Activated T-helper 1 cell treated with anti-CD3 and anti-CD28 coated beads, Interleukin-12 subunit alpha, Interleukin-12 subunit beta, Interleukin-2, Interleukin-4 antibody, amounts not matched to agents 30 ng/mL and 10 ng/mL and 1 ng/mL, durations not matched to agents 14 hours and 24 hours and 36 hours (primary cell): ENCODE measurements at places on chromosomes 1 and 21. TPM values are rescaled to one million over a fixed set of nuclear protein-coding genes. Genes with fewer than 3 reads are reported as not detected.
A peak's percentile ranks its signal among the peaks of the same experiment; 100 is the strongest.

DNA sequence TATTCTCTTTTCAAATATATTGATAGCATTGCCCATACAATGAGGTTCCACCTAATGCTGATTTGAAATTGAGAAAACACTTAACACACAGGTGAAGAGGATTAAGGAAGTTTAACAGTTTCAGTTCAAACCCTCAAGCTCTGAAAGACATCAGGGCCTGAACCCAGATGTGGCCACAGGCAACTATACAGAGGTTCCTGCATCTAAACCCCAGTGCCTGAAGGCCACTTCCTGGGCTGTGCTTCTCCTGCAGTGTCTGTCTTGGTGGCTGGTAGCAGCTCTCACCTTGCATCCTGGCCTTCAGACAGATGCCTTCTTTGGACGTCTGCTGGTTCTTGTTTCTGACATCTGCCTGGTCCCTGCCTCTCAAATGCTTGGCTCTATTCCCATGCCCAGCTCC, 25.1 kb upstream of the NGF start:
- peaks cover 4% of the 10 kb centered on the region for H3K27me3 ChIP-seq
- no peaks in the 10 kb centered on the region for H3K36me3 ChIP-seq
- no peak overlapping the region for H3K27ac ChIP-seq
- DNase-seq, result no peak

DNA sequence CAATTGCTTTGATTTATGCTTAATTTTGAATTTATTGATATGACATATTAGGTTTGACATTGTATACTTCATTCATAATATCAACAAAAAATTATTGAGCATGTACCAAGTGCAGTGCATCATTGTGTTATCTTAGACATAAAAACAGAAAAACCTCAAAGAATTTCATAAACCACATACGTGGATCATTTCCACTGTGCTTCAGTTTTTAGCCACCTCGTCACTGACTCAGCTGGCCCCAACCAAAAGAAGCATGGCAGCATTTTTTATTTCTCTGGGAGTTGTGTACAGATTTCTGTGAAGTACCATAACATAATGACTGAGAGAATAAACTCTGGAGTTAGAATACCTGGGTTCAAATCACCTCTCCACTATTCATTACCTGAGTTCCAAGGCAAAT, 95.6 kb upstream of the C1orf87 start:
- no peaks in the 10 kb centered on the region for H3K27me3 ChIP-seq
- H3K36me3 ChIP-seq, result no peaks in the 10 kb centered on the region
- DNase-seq, result no peak
- no peak overlapping the region for H3K4me3 ChIP-seq
- H3K4me1 ChIP-seq, result no peaks in the 10 kb centered on the region

DNA sequence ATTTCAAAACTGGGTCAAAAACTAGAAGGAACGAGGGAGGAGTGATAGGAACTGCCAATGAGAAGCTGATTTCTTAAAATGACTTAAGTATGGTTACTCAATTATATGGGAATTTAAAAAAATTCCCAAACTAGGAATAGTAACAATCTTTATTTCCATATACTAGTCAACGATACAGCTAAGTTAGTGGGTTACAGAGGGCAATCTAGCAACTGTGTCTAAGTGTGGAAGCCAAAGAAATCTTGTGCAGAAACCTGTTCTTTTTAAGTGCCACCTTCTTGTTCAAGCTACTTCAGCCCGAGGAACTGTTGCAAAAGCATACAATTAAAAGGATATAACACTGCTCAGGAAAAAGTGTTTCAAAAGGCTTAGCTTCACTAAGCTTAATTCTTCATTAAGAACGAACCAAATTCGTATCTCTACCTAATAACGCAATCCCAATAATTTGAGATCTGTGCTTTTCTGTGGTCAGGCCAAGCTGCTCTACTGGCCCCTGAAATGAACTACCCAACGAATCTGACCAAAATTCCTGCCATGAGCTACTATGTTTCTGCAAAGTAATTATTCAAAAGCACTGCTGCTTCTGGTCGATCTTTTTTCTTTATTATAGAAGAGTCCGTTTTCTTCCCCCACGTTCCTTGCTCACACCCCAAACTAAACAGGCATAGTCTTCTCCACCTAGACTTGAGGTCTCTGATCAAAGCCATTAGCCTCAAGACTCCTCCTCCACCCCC, 1.8 kb downstream of the USP24 start:
- H3K27ac ChIP-seq, result peak overlapping the region; percentile 92
- H3K4me3 ChIP-seq, result peak overlapping the region; percentile 86
- no peak for DNase-seq

GRCh38 chr1:35935442-35936388, 4.8 kb downstream of the AGO3 start:
- H3K27ac ChIP-seq, result no peak overlapping the region
- H3K4me3 ChIP-seq, result no peak overlapping the region
- H3K4me1 ChIP-seq, result peaks cover 28% of the 10 kb centered on the region
- H3K27me3 ChIP-seq, result no peaks in the 10 kb centered on the region

- no peaks in the 10 kb centered on the region for H3K4me1 ChIP-seq
- DNase-seq, result no peak
- H3K4me3 ChIP-seq, result no peak within 1 kb of the TSS
- no peak within 1 kb of the TSS for H3K27ac ChIP-seq
- peaks cover 3% of the 10 kb centered on the region for H3K27me3 ChIP-seq
Measured at GRCh38 chr1:159439422-159439821, at the start of gene OR10J1. OR10J1 (plus strand) TSS chr1:159439722; CDS start chr1:159439792, 70 bp downstream.

- H3K36me3 ChIP-seq, result no peaks in the 10 kb centered on the region
- no peak overlapping the region for H3K27ac ChIP-seq
- no peaks in the 10 kb centered on the region for H3K4me1 ChIP-seq
- peaks cover 14% of the 10 kb centered on the region for H3K27me3 ChIP-seq
- H3K4me3 ChIP-seq, result no peak overlapping the region
- no peak for DNase-seq
Measured at GRCh38 chr1:44084998-44085675, 33.5 kb upstream of the KLF17 start.

- no peak overlapping the region for H3K4me3 ChIP-seq
- H3K4me1 ChIP-seq, result no peaks in the 10 kb centered on the region
- H3K36me3 ChIP-seq, result no peaks in the 10 kb centered on the region
Measured at GRCh38 chr1:41372600-41372993, 11.4 kb downstream of the FOXO6 start.

DNA sequence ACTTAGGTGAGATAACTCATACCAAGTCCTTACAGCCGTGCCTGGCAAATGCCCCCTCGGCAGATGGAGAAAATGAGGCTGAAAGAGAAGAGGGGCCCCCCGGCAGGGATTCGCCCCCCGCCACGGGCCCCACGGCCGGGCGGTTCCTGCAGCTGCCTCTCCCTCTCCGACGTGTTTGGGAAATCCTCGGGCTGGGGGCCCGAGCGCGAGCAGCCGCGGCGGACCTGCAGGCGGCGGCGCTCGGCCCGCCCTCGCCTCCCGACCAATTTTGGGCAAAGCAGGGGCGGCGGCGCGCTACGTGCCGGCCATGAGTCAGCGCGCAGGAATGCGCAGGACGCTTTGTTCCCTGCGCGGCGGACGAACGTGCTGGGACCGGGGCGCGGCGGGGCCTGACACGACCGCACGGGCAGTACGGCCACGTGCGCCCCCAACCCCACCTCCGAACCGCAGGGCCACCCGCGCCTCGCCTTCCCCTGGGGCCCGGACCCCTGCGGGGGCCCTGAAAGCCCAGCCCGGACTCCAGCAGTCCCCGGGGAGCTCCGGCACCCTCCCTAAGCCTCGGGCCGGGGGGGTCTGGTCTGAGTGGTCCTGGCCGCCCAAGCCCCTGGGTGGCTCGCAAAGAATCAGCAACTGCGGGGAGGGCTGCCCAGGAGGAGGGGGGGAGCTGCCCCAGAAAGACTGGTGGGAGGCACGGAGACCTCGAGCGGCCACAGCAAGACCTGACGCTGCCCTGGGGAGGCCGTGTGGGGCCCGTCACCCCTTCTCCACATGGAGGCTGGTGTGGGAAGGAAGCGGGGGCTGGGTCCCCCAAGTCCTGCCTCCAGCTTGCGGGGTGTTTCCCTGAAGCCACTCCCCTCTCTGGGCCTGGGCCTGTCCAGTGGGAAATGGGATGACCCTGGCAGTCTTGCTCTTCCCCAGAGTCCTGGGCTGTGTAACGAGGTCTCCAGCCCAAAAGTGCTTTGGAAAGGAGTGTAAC, 11.9 kb upstream of the EDN2 start:
- no peaks in the 10 kb centered on the region for H3K36me3 ChIP-seq
- H3K4me3 ChIP-seq, result peak overlapping the region; percentile 54
- peak; percentile 33 for DNase-seq
- H3K27me3 ChIP-seq, result peaks cover 7% of the 10 kb centered on the region
- no peak overlapping the region for H3K27ac ChIP-seq
- H3K4me1 ChIP-seq, result peaks cover 12% of the 10 kb centered on the region

- peak overlapping the region; percentile 46 for H3K4me3 ChIP-seq
- DNase-seq, result peak; percentile 39
- H3K36me3 ChIP-seq, result peaks cover 32% of the 10 kb centered on the region
- H3K27me3 ChIP-seq, result no peaks in the 10 kb centered on the region
- H3K27ac ChIP-seq, result peak overlapping the region; percentile 99
- H3K4me1 ChIP-seq, result peaks cover 96% of the 10 kb centered on the region
Measured at GRCh38 chr1:111598544-111598943, 21.0 kb upstream of the RAP1A start.

GRCh38 chr1:100631015-100631551, 88.5 kb upstream of the VCAM1 start:
- H3K36me3 ChIP-seq, result no peaks in the 10 kb centered on the region
- H3K27me3 ChIP-seq, result peaks cover 2% of the 10 kb centered on the region
- no peak overlapping the region for H3K4me3 ChIP-seq
- no peak for DNase-seq

DNA sequence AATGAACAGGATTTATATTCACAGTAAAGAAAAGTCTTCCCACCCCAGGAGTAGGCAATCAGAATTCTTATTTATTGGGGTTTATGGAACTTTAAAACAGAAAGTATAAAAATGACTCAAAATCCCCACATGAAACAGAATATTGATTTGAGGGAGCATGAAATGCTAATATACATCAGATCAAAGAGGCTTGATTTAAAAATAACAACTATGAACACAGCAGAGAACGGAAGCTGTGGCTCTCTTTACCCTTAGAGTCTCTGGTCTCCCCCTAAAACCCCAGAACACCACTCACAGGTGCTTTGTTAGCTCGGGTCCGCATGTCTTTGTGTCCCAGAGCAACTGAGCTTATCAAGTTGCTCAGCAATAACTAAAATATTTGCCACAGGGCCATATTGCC, 31.2 kb upstream of the FASLG start:
- H3K36me3 ChIP-seq, result peaks cover 9% of the 10 kb centered on the region
- no peak for DNase-seq
- H3K27me3 ChIP-seq, result peaks cover 5% of the 10 kb centered on the region

DNA sequence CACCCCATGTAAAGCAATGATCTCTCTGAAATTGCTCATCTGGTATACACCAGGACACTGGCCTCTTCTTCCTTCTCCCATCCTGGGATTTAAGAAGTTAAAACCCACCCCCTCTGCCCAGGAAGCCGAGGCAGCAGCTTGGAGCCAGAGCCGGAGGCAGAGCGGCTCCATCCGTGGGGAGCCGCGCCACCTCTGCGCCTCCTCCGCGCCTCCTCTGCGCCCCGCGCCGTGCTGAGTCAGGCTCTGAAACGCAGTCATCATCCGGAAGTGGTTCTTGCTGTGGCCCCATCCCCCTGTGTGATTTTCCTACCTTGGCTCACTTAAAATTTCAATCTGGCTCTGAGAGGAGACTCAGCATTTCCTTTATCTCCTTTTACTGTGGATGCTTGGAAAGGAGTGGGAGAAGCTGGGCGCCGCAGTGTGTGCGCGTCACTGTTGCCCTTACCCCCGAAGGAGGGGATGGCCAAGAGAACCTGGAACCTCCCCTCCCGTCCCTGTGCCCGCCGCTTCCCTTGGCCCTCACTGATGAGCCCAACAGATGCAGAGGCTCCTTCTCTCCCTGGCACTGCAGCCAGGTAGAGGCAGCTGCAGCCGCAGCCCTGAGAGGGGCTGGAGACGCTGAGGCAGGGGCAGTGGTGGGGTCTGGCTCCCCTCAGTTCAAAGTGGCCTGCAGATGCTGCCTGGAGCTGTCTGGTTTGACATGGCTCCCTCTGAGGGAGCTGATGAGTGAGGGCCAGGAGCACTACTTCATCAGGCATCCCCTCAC, 15.3 kb upstream of the NPHP4 start:
- H3K4me3 ChIP-seq, result no peak overlapping the region
- peak overlapping the region; percentile 12 for H3K27ac ChIP-seq
- H3K4me1 ChIP-seq, result no peaks in the 10 kb centered on the region
- H3K36me3 ChIP-seq, result peaks cover 3% of the 10 kb centered on the region

DNA sequence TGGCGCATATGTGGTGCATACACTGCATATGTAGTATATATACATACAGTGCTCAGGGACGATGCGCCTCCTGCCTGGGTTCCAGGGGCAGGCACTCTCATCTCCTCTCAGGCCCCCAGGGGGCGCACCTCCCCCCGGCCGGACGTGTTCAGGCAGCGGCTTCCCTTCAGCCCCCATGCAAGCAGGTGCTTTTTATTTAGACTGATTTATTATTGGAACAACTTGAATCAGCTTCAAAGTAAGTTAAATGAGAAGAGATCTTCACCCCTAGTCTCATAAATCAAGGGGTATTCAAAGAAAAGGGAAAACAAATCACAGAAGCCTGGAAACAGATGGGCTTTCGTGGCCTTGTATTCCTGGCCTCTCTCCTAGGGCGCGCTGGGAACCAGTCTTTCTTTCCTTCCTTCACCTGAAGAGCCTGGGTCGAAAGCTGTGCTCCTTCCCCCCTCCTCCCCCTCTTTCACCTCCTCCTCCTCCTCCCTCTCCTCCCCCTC, 64.6 kb downstream of the UBIAD1 start:
- H3K4me3 ChIP-seq, result no peak overlapping the region
- peaks cover 34% of the 10 kb centered on the region for H3K27me3 ChIP-seq
- H3K4me1 ChIP-seq, result no peaks in the 10 kb centered on the region
- peak; percentile 38 for DNase-seq

- no peak overlapping the region for H3K4me3 ChIP-seq
- H3K27ac ChIP-seq, result no peak overlapping the region
- no peaks in the 10 kb centered on the region for H3K4me1 ChIP-seq
- H3K36me3 ChIP-seq, result no peaks in the 10 kb centered on the region
Measured at GRCh38 chr1:32606565-32607371, 43.6 kb downstream of the ZBTB8OS start.

The S100A7A gene
- total RNA-seq, result not detected in 2 replicates

The HSD17B7 gene
- 24.7 and 31.9 TPM in 2 replicates for total RNA-seq

The STK40 gene
- total RNA-seq, result 46.5 and 48.7 TPM in 2 replicates

The PLD5 gene
- total RNA-seq, result not detected in 2 replicates

The IFNGR2 gene
- total RNA-seq, result 3.4 and 3.7 TPM in 2 replicates

The FAM131C gene
- total RNA-seq, result 0.56 and 0.57 TPM in 2 replicates

The MYOC gene
- not detected in 2 replicates for total RNA-seq

The CYP4X1 gene
- total RNA-seq, result not detected in 2 replicates

The TFF3 gene
- total RNA-seq, result not detected in 2 replicates

The PLA2G2A gene
- total RNA-seq, result not detected in 2 replicates
